ENCODE measurements at places on chromosomes 12 and 14.

- no peak for DNase-seq
These were observed 11.0 kb upstream of the RPLP0 start for GRCh38 chr12:120211904-120212283.

- DNase-seq: no peak
These were observed 170.9 kb downstream of the DUSP6 start for GRCh38 chr12:89181271-89181920.

DNA sequence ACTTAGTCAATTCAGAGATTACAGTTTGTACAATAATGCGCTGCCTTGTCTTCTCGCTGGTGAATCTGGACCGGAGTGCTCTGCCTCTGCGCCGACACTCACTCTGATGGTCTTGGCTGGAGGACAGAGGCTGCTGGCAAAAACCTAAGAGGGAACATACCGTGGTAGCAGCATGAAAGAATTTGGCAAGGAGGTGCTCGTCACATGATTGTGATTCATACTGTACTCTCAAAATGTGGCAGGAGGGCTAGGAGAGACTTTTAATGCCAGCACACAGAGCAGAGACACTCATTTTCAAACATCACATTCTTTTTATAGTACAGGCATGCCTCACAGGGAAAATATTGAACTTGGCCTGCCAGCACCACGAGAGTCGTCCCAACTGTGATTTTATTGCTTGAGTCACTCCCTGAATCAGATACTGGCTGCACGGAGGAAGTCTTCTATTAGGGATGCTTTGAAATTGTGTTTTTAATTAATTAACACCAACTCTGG, 67.8 kb downstream of the HMGA2 start:
- DNase-seq: no peak

DNA sequence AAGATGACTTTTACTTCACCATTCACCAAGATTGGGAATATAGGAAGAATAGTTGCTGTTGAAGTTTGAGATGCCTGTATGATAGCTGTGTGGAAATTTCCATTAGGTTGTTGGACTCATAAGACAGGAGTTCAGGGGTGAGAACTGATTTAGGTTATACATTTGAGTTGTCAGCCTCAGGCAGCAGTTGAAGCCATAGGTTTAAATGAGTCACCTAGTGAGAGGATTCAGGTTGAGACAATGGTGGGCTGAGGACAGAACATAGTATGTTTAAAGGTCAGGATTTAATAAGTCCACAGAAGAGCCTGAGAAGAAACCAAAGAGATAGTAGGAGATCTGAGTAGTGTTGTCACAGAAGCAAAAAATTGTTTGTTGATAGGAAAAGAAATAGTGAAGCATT, 63.6 kb upstream of the MON2 start:
- DNase-seq: no peak

DNA sequence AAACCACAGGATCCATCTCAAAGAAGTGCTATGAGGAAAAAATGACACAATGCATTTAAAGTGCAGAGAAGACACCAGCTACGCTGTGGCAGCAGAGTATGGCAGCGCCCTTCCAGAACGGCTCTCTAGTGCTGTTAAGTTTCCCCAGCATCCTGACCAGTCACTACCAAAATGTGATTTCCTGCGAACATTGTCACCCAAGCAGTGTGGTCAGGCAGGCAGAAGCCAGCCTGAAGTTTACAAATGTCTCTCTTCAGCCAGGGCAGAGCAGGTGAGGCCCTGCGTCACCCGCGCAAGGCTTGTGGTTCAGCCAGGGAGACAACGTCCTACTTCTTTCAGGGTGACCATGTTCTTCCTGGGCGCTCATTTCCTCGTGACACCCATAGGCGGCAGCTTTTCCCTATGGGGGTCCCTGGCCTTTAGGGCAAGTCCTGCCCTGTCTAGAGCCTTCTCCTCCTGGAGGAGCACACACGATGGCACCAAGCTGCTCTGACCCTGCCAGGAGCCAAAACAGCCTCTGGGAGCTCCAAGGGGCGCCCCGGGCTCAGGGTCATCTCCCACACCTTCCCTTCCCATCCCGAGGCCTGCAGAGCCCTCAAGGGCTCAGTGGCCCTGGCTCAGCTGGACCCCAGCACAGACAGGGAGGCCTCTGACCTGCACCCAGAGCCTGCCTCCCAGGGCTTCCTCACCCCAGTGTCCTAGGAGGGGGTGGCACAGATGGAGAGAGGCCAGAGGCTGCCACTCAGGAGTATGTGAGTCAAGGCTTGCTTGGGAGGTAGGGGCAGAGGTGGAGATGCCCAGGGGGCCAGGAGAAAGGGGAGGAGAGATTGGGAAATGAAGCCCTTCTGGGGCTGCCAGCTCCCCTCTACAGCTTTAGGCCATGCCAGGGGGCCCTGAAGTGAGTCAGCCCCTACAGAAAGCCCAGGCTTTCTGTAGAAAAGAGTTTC, 41.9 kb downstream of the PSMA6 start:
- DNase-seq: no peak

GRCh38 chr14:30267141-30267540, 291.8 kb upstream of the G2E3 start:
- no peak for DNase-seq

Measured in NCI-H2171 (cell line).